Nephron progenitor cell (in vitro differentiated cells): ENCODE measurements at places on chromosomes 5 and 9.

DNA sequence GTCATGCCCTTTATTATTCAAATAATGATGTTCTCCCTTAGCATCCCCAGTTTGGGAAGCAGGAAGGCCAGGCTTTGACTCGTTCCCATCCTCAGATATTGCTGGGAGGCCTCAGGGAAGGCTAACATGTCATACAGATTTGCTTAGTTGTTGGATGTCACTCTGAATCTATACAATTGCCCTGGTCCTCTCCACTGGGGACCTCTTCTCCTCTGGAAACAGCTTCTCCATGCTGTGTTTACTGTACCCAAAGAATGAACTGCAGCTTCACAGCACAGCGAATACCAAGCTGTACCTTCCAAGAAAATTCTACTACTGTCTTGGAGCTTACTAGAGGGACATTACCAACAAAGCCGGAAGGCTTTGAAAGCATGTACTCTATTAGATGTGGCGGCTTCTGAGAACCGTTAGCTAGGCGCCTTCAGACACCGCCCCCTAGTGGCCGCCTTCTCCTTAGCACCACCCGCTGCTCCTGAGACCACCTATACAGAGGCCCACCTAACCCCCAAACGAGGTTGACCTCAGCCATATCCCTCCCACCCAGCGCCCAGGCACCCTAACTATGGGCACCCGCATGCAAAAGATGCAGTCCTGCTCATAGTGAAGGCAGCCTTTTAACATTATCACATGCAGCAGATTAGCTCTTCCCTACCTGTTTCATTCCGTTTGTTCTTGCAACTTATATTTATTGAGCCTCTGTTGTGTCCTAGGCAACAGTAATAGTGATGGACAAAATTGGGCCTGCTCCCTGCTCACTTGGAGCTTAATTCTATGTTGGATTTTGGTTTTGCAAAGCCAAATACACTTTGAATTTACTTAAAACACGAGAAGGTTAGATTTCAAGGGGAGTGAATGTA is 34.9 kb upstream of the FOXI1 start:
- DNase-seq = peak; percentile 87

DNA sequence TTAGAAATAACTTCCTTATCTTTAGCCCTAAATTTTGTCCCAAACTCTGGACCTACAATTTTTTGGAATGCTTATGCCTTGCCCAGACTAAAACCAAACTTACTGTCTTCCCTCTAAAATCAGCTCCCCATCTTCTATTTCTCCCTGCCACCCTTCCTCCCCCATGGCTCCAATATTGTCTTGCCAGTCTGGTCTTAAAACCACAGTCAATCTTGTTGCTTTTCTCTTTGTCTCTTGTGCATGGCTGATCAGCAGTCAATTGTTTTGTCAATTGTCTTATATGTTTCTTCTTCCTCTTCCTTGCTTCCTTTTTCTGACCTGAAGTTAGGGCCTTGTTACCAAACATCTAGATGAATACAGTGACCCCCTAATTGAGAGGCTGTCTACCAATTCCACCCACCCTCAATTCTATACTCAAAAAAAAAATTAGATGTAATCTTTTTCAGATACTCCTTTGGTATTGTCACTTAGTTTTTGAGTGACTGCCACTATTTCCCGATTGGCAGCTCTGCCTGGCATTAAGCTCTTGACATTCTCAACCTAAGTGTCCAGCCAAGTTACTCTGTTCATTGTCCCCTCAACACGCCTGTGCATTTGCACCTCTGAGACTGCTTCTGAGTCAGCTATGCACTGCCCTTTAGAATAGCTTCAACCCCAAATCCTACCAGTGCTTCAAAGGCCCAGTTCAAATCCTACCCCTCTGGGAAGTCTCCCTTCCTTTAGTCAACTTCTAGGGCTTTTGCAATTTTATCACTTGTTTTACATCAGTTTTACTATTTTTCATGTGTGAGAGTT is 2.5 kb downstream of the PDCD1LG2 start:
- DNase-seq = no peak

- DNase-seq = peak; percentile 15
These were observed 22.3 kb upstream of the NPM1 start for GRCh38 chr5:171365351-171365750.

GRCh38 chr5:128109138-128109537 is 25.6 kb downstream of the SLC12A2 start:
- no peak for DNase-seq

DNA sequence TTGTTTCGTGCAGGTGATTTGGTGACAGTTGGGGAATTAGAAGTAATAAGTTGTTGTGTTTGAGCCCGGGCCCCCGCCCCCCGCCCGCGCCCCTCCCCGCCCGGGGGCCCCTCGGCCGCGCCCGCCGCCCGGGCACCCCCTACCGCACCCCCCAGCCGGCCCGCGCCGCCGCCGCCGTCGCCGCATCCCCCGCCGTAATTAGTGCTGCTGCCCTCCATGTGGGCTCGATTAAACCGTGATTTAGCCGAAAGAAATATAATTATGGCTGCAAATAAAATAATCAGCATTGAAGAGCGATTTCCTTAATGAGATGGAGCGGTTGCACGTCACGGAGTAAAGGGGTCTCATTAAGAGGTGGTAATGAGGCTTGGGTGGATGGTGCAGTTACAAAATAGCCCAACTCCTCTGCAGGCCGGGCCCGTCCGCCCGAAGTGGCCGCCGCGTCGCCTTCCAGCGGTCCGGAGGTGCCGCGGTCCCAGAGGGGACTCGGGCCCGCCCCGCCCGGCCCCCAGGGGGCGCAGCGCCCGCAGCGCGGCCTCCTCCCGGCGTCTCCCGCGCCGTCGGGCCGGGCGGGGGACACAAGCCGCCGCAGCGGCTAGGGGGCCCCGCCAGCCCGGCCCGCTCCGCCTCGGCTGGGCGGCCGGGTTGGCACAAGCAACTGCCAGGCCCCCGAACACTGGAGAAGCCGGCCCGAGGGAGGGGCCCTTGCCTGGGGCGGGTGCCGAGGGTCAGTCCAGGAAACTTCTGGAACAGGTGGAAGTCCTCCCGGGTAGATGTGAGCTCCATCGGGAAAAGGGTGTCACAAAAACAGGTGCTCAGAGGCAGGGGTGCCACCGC is 6.9 kb upstream of the OTP start:
- DNase-seq = peak; percentile 78

- DNase-seq = no peak
These were observed 26.7 kb downstream of the F2R start for GRCh38 chr5:76742583-76742982.

- no peak for DNase-seq
These were observed 20.8 kb upstream of the CXCL14 start for GRCh38 chr5:135599421-135600151.
